ENCODE measurements at places on chromosomes 7 and 10.

DNA sequence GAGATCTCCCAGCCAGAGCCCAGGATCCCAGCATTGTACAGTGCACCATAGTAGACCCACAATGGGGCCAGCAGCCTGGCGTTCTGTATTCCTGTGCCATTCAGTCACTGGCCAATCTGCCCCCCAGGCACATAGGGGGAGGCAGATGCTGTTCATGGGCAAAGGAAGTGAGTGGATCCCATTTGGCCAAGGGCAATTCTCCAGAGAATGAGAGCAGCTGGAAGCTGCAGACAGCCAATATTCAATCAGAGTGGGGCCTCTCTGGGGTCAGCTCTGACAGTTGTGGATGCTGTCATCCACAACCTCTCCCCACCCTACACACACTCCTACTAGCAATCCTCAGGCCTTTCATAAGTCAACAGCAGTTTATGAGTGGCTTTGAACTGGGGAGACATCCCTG lies 17.5 kb downstream of the STEAP1B start:
- no peak for DNase-seq

DNA sequence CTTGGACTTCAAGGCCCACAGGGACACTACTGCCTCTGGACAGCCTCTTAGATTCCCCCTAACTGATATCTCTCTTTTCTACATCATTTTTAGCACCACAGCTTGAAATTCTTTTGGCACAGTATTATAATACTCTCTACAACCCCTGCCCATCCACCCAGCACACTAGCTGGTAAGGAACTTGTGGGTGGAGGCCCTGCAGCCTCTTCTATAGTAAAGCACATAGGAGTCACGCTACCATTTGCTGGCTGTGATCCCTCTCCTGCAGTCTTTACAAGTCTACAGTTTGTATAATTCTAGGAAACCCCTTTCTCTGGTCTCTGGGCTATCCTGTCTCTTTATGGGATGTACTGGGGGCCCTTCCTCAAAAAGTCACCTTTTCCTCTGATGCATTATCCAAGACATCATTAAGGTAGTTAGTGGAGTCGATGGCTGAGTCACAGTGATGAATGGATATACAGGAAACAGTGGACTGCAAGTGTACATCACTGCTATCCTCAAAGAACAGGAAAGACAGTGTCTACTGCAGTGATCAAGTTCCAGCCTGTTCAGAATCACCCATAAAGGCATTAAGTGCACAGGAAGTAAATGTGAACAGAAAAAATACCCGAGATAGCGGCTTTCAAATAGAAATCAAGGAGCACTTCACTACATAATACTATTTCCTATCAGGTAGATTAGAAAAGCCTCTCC lies 54.4 kb downstream of the STK17A start:
- DNase-seq: no peak

GRCh38 chr10:82037076-82037475 lies 162.1 kb downstream of the NRG3 start:
- no peak for DNase-seq

DNA sequence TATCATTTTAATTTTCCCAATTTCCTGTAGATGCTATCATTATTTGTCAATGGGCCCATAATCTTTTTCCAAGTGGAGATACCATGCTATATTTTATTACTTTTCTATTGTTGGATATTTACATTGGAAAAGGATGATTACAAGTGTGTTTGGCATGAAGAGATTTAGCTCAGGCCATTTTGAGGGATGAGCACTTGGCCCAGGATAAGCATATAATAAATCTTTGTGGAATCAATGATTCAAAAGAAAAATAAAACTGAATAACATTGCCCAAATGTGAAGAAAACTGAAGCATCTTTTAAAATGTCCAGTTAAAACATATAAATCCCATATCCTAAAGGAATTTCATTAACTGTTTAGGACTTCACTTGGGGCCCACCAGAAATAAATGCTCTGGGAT lies 260.9 kb upstream of the BMPER start:
- DNase-seq: no peak

GRCh38 chr10:48844616-48845015 lies 95.0 kb downstream of the LRRC18 start:
- no peak for DNase-seq

- no peak for DNase-seq
Measured at GRCh38 chr10:115710136-115710535, 562.9 kb downstream of the GFRA1 start.

GRCh38 chr7:6480323-6480660 lies 32.5 kb upstream of the DAGLB start:
- no peak for DNase-seq

DNA sequence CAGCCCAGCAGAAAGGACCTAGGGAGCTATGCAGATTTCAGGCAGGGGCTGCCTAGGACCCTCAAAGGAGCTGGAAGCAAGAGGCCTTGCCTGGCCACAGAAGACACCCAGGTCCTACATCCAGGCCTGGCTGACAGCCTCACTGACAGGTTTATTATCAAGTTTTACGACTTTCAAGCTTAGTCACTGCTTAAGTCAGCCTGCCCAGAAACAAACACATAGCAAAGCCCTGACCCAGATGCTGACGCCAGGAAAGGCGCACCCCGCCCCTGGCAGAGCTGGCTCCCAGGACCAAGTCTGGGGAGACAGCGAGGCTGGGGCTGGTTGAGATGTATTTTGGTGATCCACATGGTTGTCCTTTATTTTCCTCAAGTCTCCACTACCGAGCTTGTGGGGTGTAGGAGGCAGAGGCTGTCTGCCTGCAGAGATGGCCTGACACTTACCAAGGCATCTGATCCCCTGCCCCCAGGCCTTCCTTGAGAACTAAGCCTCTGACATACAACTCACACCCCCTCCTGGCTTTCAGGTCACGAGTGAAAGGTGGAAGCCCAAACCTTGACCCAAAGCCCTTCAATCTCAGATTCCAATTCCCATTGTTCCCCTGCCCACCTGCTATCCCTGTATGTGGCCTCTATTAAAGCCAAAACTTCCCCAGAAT lies 80.7 kb upstream of the EMX2 start:
- DNase-seq: no peak

GRCh38 chr7:23012908-23013714 lies 819 bp downstream of the HYCC1 start:
- DNase-seq: no peak

- DNase-seq: no peak
Measured at GRCh38 chr7:29161231-29161630, 14.9 kb upstream of the CPVL start.

DNA sequence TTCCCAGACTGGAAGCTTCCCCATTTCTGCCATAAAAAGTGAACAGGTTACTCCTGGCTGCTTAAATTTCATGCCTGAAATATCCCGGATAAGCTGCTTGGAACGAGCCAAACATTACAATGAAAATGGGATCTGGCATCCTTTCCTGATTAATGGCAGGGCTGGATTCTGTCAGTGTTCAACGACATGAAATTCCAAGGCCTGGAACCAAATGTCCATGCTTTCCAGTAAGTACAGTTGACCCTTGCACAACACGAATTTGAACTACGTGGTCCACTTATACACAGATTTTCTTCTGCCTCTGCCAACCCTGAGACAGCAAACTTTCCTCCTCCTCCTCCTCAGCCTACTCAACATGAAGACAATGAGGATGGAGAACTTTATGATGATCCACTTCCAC lies 65.4 kb downstream of the SGMS1 start:
- DNase-seq: no peak

DNA sequence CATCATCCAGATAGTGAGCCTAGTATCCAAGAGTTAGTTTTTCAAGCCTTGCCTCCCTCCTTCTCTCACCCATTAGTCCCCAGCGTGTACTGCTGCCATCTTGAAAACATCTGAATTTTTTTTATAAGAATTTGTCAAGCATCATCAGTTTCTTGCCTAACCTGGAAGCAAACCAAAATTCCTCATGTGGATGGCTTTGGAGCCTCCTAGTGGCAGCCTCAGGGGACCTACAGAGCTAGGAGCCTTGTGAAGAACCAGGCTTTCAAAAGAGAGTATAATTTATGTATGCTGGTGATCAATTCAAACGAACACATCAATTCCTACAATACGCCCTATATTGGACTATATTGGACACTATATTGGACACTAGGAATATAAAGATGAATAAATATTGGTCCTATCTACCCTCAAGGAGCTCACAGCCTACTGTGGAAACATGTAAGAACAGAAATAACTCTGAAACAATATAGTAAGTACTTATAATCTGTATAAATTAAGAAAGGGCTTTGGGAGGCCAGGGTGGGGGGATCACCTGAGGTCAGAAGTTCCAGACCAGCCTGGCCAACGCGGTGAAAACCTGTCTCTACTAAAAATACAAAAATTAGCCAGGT lies 63.4 kb downstream of the HPSE2 start:
- no peak for DNase-seq

GRCh38 chr10:15546606-15547005 lies 173.1 kb downstream of the ITGA8 start:
- DNase-seq: no peak

DNA sequence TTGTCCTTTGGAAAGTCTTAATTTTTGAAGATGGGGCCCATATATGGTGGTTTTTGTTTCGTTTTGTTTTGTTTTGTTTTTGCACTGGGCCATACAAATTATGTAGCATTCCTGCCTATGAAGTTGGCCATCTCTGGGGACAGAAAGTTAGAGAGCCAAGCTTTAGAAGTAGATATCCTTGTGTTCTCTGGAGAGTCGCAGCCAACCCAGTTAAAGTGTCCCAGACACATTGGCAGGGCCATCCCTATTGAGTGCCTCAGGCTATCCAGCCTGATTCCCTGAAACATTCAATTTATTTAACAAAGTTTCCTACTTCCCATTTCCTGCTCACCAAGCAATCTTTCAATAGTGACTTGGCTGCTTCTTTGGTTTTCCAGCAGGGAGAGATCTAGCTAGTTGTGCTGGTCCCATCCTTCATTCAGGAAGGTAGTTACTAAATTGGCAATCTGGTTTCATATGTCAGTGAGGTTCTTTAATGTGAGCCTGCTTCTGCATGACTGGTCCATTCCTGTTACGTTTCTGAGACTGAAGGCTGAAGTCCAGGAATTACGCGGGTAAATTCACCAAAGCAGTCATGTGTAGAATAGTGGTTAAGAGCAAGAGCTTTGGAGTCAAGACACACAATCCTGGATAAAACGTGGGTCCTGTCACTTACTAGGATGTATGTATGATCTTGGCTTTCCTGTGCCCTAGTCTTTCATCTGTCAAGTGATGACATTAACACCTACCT lies 49.3 kb upstream of the HBP1 start:
- no peak for DNase-seq

DNA sequence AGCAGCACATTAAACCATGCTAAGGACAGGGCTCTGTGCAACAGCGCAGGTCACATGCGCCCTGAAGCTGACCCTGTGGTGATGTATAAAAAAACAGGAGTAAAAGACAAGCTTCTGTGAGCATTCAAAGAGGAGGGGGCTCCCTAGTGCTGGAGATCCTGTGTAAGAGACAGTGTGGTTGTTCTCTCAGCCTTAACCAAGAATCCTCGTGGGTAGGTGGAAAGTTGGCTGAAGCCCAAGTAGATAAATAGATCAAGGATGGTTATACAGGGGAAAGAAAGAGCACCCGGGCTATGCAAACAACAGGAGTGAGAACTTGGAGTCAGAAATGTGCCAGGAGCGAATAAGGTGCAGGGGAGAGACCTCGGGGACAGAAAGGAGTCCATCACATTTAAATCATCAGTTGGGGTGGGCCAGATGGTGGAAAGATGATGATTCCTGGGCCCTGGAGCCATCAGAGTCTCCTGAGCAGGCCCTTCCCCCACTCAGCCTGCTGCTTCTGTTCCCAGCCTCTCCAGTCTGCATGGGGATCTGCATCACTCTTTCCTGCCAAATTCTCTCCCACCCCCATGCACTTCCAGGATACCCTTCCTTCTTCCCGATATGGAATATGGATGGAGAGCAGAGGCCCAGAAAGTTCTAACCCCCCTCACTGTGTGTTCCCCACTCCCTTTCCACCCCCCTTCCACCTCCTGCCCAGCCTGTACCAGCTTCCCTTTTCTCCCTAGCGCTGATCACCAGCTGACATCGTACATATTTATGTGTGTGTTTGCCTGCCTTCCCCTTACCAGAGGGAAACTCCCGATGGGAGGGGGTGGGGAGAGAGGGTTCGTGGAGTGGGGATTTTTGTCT lies 78.1 kb upstream of the PRR15 start:
- no peak for DNase-seq

GRCh38 chr7:21986096-21986495 lies 40.4 kb upstream of the CDCA7L start:
- DNase-seq: no peak

All from KG1 (cell line).